Foreskin keratinocyte (primary cell): ENCODE measurements at places on chromosomes 5 and 9. TPM values are rescaled to one million over a fixed set of nuclear protein-coding genes. Genes with fewer than 3 reads are reported as not detected.

The FSTL4 gene
- total RNA-seq = 0.39 and 0.44 TPM in 2 replicates

The PCDHGA12 gene
- total RNA-seq = 1.4 and 3.5 TPM in 2 replicates

The GNE gene
- 14.1 and 14.6 TPM in 2 replicates for total RNA-seq

The ATG10 gene
- 4.7 and 5.6 TPM in 2 replicates for total RNA-seq

The TICAM2 gene
- 1.2 and 1.4 TPM in 2 replicates for total RNA-seq

The SAXO1 gene
- total RNA-seq = not detected in 2 replicates

The SLC6A7 gene
- total RNA-seq = not detected in 2 replicates

The RAI14 gene
- 37.8 and 38.1 TPM in 2 replicates for total RNA-seq

The SLC28A3 gene
- total RNA-seq = 0.17 and 0.18 TPM in 2 replicates

The SCGB3A1 gene
- not detected in 2 replicates for total RNA-seq

The RASGRF2 gene
- 0.04 TPM in 1 of 2 replicates, not detected in the other for total RNA-seq

The TMEM174 gene
- total RNA-seq = not detected in 2 replicates

The SLC23A1 gene
- total RNA-seq = not detected in 2 replicates

The LHX3 gene
- not detected in 2 replicates for total RNA-seq

The TEX48 gene
- not detected in 2 replicates for total RNA-seq

The RXRA gene
- 24.1 and 25.2 TPM in 2 replicates for total RNA-seq

The SPAG8 gene
- total RNA-seq = 0.35 and 0.58 TPM in 2 replicates

The CDH6 gene
- total RNA-seq = not detected in 2 replicates

The PTTG1 gene
- 183 and 204 TPM in 2 replicates for total RNA-seq

The CD72 gene
- total RNA-seq = 0.20 and 0.28 TPM in 2 replicates

The RALGPS1 gene
- 1.2 and 1.9 TPM in 2 replicates for total RNA-seq

The STKLD1 gene
- 0.24 and 0.49 TPM in 2 replicates for total RNA-seq

The PNPLA7 gene
- total RNA-seq = 0.07 and 0.10 TPM in 2 replicates

The ADAMTS12 gene
- total RNA-seq = 0.14 and 0.41 TPM in 2 replicates

The CCDC112 gene
- total RNA-seq = 5.4 and 6.1 TPM in 2 replicates

The NR5A1 gene
- total RNA-seq = not detected in 2 replicates

The CDKN2B-AS1 gene
- 0.71 and 1.4 TPM in 2 replicates for total RNA-seq

The IL17B gene
- total RNA-seq = not detected in 2 replicates

The CDC20B gene
- not detected in 2 replicates for total RNA-seq

The CAMK2A gene
- total RNA-seq = 0.04 TPM in 1 of 2 replicates, not detected in the other

The HRH2 gene
- not detected in 2 replicates for total RNA-seq

The POU5F2 gene
- total RNA-seq = 0.07 and 0.14 TPM in 2 replicates

The EHMT1 gene
- total RNA-seq = 38.1 and 45.3 TPM in 2 replicates

The FRMD3 gene
- 0.07 and 0.10 TPM in 2 replicates for total RNA-seq

The ADGRD2 gene
- 0.07 TPM in 1 of 2 replicates, not detected in the other for total RNA-seq

The NME5 gene
- total RNA-seq = 0.39 TPM in 1 of 2 replicates, not detected in the other

The OTULINL gene
- 1.8 and 2.0 TPM in 2 replicates for total RNA-seq

The PCDHB2 gene
- total RNA-seq = 0.10 and 0.11 TPM in 2 replicates

The CFAP157 gene
- total RNA-seq = not detected in 2 replicates

The TAF1L gene
- total RNA-seq = not detected in 2 replicates

The NOP16 gene
- 82.1 and 91.0 TPM in 2 replicates for total RNA-seq

The IDNK gene
- 1.9 and 2.2 TPM in 2 replicates for total RNA-seq

The PCDHA6 gene
- total RNA-seq = not detected in 2 replicates
